Activated T-cell treated with anti-CD3 and anti-CD28 coated beads, Interleukin-2, amount 50 U/mL, for 24 hours (primary cell): ENCODE measurements at places on chromosomes 16 and 17.

- H3K27ac ChIP-seq, result peak overlapping the region; percentile 89
- peak; percentile 35 for DNase-seq
- peaks cover 48% of the 10 kb centered on the region for H3K4me1 ChIP-seq
- H3K36me3 ChIP-seq, result peaks cover 19% of the 10 kb centered on the region
- no peaks in the 10 kb centered on the region for H3K27me3 ChIP-seq
Measured at GRCh38 chr17:83050651-83051395, 28.6 kb upstream of the METRNL start.

DNA sequence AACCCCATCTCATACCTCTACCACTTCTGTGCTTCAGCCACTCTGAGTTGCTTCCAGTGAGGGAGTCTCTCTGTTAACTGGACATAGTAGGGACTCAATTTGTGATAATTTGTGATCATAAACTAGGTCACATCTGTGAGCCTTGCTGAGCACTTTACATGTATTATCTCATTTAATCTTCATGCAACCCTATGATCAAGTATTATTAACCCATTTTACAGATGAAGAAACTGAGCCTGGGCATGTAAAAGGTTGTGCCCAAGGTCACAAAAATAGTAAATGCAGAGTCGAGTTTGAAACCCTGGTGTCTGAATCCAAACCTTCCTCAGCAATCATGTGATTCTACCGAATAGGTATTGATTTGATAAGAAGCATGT is 18.6 kb downstream of the PDP2 start:
- no peaks in the 10 kb centered on the region for H3K4me1 ChIP-seq
- no peaks in the 10 kb centered on the region for H3K27me3 ChIP-seq

GRCh38 chr16:56841659-56842058 is 23.3 kb upstream of the SLC12A3 start:
- no peak overlapping the region for H3K4me3 ChIP-seq
- H3K36me3 ChIP-seq, result peaks cover 97% of the 10 kb centered on the region
- no peaks in the 10 kb centered on the region for H3K27me3 ChIP-seq
- peaks cover 5% of the 10 kb centered on the region for H3K4me1 ChIP-seq
- H3K27ac ChIP-seq, result no peak overlapping the region

DNA sequence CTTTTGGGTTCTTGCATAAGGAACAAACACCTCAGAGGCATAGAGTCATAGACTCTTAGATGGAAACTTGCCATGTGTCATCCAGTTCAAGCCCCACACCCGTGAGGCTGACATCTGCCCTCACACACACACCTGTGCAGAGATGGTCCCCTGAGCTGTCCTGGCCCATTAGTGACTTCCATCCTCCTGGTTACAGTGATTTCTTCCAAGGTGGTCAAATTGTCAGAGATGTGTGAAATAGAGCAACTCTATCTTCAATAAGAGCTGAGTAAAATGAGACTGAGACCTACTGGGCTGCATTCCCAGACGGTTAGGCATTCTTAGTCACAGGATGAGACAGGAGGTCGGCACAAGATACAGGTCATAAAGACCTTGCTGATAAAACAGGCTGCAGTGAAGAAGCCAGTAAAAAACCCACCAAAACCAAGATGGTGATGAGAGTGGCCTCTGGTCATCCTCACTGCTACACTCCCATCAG is 342.2 kb upstream of the TNRC6C start:
- peak; percentile 17 for DNase-seq
- no peaks in the 10 kb centered on the region for H3K36me3 ChIP-seq
- no peak overlapping the region for H3K27ac ChIP-seq
- peaks cover 15% of the 10 kb centered on the region for H3K4me1 ChIP-seq

- H3K27ac ChIP-seq, result no peak overlapping the region
- no peaks in the 10 kb centered on the region for H3K27me3 ChIP-seq
- DNase-seq, result no peak
- no peak overlapping the region for H3K4me3 ChIP-seq
Measured at GRCh38 chr17:7855660-7856010, 769 bp downstream of the TMEM88 start.

GRCh38 chr16:8727131-8727806 is 52.9 kb downstream of the ABAT start:
- H3K4me3 ChIP-seq, result no peak overlapping the region
- H3K27ac ChIP-seq, result no peak overlapping the region
- H3K27me3 ChIP-seq, result no peaks in the 10 kb centered on the region

GRCh38 chr16:12110361-12111107 is 134.0 kb downstream of the SNX29 start:
- H3K36me3 ChIP-seq, result peaks cover 2% of the 10 kb centered on the region
- no peak overlapping the region for H3K27ac ChIP-seq
- H3K4me1 ChIP-seq, result no peaks in the 10 kb centered on the region
- no peaks in the 10 kb centered on the region for H3K27me3 ChIP-seq
- H3K4me3 ChIP-seq, result no peak overlapping the region
